MCF 10A (cell line): ENCODE measurements at places on chromosomes 13 and 19. TPM values are rescaled to one million over a fixed set of nuclear protein-coding genes. Genes with fewer than 3 reads are reported as not detected.
A peak's percentile ranks its signal among the peaks of the same experiment; 100 is the strongest.

DNA sequence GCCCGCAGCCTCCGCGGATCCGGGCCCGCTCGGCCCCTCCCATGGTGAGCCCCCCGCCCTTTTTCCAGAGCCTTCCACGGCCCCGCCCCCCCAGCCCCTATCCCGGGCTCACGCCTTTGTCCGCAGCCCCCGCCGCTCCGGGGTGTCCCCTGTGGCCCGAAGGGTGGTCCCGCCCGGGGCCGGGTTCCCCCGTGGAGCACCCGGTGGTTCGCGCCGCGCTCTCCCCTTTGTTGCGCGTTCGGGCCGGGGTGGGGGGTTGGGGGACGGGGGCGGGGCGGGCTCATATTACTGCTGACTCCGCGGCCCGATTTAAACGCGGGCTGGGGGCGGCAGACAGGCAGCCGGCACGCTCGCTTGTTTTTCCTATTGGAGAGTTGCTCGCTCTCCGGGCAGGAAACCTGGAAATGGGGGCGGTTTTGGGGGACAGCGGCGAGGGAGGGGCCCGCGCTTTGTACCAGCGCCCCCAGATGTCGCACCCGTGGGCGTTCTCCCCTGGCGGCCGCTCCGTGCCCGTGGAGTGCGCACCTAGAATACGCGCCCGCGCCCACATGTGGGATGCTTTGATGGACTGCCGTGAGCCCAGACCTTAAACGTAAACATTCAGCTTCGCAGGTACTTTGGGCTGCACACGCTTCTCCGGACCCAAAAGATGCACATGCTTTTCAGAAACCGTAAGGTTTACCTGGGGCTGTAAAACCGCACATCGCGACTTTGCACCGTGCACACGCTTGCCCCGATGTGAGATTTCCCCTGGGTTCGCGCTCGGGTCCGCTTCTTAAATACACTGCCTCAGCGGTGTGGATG, 699 bp downstream of the PTOV1 start:
- no peak for DNase-seq

DNA sequence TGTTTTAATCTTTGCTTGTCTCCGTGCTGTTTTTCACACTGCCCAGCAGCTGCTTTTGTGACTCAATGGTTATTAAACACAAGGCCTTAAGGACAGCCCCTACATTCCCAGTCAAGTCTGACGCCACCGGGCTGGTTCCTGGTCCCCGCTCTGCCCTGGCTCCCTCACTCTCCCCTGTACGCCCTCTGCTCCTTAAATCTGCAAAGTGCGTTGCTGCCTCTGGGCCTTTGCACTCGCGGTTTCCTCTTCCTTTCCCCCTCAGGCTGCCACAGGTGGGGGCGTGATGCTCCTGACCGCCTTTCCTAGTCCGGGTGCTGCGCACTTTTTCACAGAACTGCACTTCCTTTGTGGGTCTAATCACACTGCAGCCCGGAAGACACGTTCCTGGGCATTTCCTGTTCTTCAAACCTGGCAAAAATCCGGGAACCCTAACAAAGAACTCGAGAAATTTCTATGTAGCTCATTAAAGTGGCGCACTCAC, 25.6 kb downstream of the NOSIP start:
- no peak for DNase-seq

DNA sequence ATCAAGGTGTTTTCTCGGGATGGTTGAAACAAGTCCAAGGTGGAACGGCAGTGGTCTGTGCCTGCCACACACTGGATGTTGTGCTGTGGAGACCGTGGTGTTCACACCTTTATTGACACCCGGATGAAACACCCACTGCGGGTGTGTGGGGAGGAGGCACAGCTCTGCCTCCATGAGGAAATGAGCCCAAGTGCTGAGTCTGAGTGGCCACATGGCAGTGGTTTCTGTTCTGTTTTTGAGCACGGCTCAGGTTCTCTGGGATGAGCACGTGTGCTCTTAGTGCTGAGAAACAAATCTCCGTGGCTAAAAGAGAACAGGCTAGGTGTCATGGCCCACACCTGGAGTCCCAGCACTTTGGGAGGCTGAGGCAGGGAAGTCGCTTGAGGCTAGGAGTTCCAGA, 29.5 kb downstream of the UPF1 start:
- DNase-seq = no peak

- peak; percentile 4 for DNase-seq
Measured at GRCh38 chr13:28031220-28031895, 42.9 kb upstream of the URAD start.

DNA sequence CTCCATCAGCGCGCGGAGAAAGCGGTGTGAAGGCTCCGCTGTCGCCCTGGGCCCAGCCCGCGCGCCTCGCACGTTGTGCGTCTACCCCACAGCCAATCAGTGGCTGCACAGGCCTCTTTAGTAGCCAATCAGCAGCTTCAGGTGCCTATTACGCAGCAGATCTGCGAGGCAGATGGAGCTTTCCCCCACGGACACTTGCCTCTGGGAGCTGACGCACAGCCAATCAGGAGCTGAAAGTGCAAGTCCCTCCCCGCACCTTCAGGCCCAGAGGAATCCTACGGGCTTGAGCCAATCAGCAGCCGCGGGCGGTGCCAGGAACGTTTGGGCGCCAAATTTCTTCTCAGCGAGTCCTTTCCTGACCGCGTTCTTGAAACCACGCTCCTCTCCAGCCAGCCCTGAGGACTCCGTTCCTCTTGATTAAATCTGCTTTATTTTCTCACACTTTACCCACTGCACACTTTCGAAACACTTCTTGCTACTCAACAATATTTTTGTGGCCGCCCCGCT, 39.9 kb downstream of the SIGLEC7 start:
- no peak for DNase-seq

- peak; percentile 59 for DNase-seq
Measured at GRCh38 chr19:8575467-8575997, 1.7 kb downstream of the MYO1F start.

- DNase-seq = no peak
Measured at GRCh38 chr13:72556945-72557344, 170.5 kb downstream of the MZT1 start.

GRCh38 chr13:84130495-84131114, 248.3 kb upstream of the SLITRK1 start:
- DNase-seq = no peak

- no peak for DNase-seq
Measured at GRCh38 chr19:49772850-49773432, 6.1 kb downstream of the AP2A1 start.

Gene KL
- total RNA-seq = not detected in 2 replicates

Gene CDX2
- not detected in 2 replicates for total RNA-seq

DNA sequence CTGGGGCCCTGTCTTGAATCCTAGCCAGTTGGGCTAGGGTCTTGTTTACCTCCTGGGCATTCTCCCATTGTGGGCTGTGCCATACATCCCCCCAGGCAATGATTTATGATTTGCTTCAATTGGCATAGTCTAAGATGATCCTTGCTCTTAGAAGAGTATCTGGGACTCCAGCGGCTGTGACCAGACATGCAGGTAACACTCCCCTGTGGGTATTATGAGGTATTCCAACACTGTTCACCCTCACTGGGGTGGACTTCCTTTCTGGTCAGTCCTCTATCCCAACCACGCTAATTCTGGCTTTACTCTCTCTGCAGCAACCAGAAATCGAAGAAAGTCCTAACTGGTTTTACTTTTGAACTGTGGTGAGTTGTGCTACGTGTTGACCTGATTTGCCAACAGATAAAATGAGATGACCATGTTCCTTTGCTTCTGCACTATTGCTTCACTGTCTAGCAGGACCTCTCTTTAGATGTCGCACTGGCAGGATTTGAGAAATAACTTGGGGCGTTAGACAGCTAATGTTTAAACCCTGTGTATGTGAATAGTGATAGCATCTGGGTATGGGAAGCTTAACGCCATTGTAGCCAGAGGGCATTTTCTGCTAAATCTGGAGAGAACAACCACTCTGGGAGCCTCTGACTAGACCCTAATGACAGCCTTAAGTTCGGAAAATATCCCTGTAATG, 6.7 kb upstream of the LRCH1 start:
- no peak for DNase-seq

Gene TNNI3
- total RNA-seq = 0.89 TPM in 1 of 2 replicates, not detected in the other

DNA sequence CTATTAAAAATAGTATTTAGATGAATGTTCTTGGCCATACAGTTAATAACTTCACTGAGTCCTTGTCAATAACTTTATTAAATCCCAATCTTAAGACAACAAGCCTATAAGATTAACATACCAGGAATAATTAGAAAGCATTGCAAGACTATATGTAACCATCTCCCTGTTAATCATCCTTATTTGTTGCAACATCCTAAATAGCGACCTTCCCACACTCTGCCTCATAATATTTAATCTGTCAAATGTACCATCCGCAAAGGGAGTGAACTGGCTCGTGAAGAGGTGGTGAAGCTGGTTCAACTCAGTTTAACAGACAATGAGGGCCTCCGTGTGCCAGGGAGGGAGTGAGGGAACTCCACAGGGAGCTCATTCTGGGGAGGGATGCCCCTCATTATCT, 33.9 kb downstream of the KL start:
- DNase-seq = peak; percentile 27

Gene CEACAM3
- not detected in 2 replicates for total RNA-seq

Gene DCLK1
- 0.44 and 1.4 TPM in 2 replicates for total RNA-seq

Gene CYP2F1
- total RNA-seq = not detected in 2 replicates
